ENCODE measurements at places on chromosomes 16 and 17.

- DNase-seq, result no peak
Measured at GRCh38 chr17:5784791-5785190, 200.5 kb upstream of the NLRP1 start.

DNA sequence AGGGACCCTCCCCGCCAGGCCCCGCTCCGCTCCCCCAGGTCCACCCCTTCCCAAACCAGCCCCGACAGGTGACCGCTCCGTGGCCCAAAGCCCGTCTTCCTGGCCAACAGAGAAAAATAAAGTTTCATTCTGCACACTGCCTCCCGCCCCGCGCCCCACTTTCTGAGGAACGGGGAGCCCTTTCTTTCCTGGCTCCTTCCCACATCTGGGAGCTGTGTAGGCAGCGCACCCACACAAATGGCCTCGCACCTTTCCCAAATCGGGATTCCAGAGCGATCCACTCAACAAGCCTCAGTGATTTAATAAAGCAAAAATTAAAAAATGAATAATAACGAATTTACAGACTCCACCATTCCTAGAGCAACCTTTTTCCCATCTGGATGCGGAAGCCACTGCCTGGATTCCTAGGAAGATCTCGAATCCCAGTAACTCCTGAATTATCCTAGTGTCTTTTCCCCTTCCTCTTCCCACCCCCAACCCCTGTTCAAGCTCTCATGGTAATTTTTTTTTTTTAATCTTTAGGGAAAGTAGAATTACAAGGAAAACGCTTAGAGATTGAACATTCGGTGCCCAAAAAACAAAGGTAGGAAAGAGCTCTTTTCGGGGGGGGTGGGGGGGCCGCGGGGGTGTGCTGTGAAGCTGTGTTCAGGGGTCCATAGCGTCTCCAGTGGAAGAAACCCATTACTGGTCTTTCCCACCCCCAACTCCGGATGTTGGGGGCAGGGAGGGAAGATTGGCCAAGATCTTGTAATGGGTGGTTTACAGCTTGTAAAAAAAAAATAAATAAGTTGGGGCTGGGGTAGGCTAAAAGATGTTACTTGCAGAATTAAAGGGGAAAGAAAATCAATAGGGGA is 1.6 kb downstream of the IGF2BP1 start:
- no peak for DNase-seq

- DNase-seq, result no peak
Measured at GRCh38 chr17:40348136-40348504, 16.4 kb downstream of the GJD3 start.

DNA sequence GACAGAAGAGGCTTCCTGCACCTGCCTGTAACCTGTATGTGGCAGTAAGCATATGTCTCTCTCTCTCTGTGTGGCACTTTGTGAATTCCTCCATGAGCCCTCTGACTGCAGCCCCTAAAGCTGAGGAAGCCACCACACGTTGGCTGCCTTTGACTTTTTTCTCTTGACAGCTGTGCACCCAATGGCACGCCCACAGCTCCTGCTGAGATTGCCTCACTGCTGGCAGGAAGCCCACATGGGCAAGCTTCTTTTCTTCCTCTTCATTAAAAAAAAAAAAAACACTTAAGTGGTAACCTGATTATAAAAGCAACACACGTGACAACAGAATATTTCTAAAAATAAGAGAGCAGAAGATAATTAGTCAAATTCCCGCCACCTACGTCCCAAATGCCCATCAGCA is 34.0 kb upstream of the PIRT start:
- DNase-seq, result no peak

GRCh38 chr16:11372829-11373306 is 27.6 kb downstream of the RMI2 start:
- DNase-seq, result no peak

- no peak for DNase-seq
Measured at GRCh38 chr17:11997972-11998233, 628 bp upstream of the ZNF18 start.

- no peak for DNase-seq
Measured at GRCh38 chr17:70205401-70205800, 36.1 kb downstream of the KCNJ2 start.

- DNase-seq, result no peak
Measured at GRCh38 chr17:33945646-33946546, 309.2 kb upstream of the CCL2 start.

DNA sequence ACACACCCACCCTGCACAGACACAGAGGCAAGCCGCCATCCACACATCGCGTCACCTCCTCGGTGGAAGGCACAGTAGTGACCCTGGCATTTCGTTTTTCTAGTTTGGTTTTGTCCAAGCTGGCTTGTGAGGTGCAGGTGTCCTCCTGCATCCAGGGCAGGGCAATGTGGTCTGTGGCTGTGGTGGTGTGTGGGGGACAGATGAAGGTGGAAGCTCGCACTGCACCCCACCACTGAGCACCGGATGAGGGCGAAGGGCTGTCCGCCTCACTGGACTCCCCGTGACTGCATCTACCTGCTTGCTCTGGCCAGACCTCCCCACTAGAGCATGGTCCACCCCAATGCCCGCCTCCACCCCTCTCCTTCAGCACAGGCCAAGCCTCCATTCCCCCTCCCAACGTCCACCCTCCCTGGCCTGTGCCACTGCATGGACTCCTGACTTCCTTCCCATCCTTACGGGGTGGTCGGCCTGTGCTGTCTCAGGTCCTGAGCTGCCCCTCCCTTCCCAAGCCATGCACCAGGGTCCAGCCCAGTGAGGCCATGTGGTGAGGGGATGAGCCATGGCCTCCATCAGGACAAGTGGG is 78.8 kb upstream of the CBX4 start:
- DNase-seq, result no peak

- DNase-seq, result no peak
Measured at GRCh38 chr17:81811705-81812570, 8.0 kb downstream of the GCGR start.

DNA sequence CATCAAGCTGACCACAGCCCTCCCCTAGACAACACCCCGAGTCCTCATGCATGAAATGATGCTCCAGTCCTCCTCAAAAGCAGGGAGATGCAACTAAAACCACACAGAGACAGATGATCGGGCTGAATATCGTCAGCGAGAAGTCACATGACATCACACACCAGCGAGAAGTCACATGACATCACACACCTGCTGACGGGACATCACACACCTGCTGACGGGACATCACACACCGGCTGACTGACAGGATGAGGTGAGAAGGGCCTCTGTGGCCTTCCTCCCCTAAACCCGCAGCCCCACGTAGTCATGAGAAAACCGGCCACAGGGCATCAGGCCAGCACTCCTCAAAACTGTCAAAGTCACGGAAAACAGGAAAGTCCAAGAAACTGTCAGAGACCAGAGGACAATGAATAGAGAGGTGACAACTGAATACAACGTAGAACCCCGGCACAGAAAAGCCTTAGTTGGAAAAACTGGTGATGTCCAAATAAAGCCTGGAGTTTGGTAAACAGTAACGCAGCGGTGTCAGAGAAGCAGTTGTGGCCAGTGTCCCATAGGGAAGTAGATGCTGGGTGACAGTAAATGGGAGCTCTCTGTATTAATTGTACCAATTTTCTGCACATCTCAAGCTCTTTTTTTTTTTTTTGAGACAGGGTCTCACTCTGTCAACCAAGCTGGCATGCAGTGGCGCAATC is 14.3 kb downstream of the LITAF start:
- no peak for DNase-seq

- no peak for DNase-seq
Measured at GRCh38 chr17:21113716-21114115, 13.0 kb upstream of the DHRS7B start.

- DNase-seq, result no peak
Measured at GRCh38 chr17:17507465-17508011, 11.3 kb upstream of the RASD1 start.

- no peak for DNase-seq
Measured at GRCh38 chr16:84606081-84606875, 11.6 kb downstream of the COTL1 start.

- DNase-seq, result no peak
Measured at GRCh38 chr16:5895976-5896375, 798.4 kb upstream of the EEF2KMT start.

- no peak for DNase-seq
Measured at GRCh38 chr17:14305785-14306496, 5.1 kb downstream of the HS3ST3B1 start.

GRCh38 chr17:17792037-17792550 is 44.7 kb downstream of the SREBF1 start:
- DNase-seq, result no peak

- no peak for DNase-seq
Measured at GRCh38 chr17:38893113-38893512, 23.3 kb downstream of the LASP1 start.

DNA sequence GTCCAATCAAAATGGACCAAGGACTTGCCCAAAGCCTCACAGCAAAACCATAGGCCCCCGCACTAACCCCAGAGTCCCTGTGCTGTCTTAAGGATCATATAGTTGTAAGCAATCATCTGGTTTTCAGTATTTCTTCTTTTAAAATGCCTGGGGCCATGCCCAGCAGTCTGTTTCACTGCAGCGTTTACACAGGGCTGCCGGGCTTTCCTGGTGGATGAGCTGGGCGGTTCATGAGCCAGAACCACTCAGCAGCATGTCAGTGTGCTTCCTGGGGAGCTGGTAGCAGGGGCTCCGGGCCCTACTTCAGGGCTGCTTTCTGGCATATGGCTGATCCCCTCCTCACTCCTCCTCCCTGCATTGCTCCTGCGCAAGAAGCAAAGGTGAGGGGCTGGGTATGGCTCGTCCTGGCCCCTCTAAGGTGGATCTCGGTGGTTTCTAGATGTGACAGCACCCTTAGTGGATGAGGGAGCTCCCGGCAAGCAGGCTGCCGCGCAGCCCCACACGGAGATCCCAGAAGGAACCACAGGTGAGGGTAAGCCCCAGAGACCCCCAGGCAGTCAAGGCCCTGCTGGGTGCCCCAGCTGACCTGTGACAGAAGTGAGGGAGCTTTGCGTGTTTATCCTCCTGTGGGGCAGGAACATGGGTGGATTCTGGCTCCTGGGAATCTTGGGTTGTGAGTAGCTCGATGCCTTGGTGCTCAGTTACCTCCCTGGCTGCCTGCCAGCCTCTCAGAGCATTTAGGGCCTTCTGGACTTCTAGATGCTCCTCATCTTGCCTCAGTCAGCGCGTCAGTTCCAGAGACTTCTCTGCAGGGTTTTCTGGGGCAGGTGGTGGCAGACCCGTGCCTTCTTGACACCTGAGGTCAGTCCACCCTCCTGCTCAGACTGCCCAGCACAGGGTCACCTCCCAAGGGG is 24.8 kb upstream of the STH start:
- no peak for DNase-seq

GRCh38 chr17:58865301-58865700 is 109.6 kb downstream of the PPM1E start:
- DNase-seq, result no peak
